Activated naive CD4-positive, alpha-beta T cell treated with anti-CD3 and anti-CD28 coated beads, Interleukin-2, amount 10 ng/mL, durations not matched to agents 7 days and 5 days (primary cell): ENCODE measurements at places on chromosomes 12 and 14.

GRCh38 chr12:116089080-116089479, 188.4 kb downstream of the MED13L start:
- no peak for DNase-seq

- no peak for DNase-seq
Observed at GRCh38 chr12:120886199-120887018, 17.7 kb downstream of the SPPL3 start.

- no peak for DNase-seq
Observed at GRCh38 chr12:124501112-124501561, 66.3 kb downstream of the NCOR2 start.

GRCh38 chr12:120060717-120061116, 55.8 kb downstream of the RAB35 start:
- DNase-seq: no peak

GRCh38 chr12:94762259-94762942, 112.0 kb upstream of the TMCC3 start:
- no peak for DNase-seq

- DNase-seq: no peak
Observed at GRCh38 chr12:109932878-109933503, 32.9 kb downstream of the TCHP start.

DNA sequence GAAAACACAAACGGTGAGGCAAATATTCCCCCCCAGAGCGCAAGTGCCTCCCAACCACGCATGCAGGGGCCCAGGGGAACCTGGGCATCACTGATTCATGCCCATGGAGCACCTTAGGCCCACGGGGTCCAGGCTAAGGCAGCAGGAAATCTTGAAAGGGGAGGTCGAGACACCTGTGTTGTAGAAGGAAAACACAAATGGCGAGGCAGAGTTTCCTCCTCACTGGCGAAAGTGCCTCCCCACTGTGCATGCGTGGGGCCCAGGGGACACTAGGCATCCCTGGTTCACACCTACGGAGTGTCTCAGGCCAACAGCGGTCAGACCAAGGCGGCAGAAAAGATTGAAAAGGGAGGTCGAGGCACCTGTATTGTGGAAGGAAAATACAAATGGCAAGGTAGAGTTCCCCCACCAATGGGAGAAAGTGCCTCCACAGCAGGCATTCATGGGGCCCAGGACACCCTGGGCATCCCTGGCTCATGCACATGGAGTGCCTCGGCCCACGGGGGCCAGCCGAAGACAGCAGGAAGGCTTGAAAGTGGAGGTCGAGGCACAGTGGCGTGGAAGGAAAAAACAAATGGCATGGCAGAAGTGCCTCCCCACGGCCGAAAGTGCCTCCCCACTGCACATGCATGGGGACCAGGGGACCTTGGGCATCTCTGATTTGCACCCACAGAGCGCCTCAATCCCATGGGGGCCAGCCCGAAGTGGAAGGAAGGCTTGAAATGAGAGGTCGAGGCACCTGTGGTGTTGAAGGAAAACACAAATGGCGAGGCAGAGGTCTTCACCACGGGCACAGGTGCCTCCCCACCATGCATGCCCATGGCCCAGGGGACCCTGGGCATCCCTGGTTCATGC, 368.8 kb downstream of the ALG10 start:
- DNase-seq: peak; percentile 11

DNA sequence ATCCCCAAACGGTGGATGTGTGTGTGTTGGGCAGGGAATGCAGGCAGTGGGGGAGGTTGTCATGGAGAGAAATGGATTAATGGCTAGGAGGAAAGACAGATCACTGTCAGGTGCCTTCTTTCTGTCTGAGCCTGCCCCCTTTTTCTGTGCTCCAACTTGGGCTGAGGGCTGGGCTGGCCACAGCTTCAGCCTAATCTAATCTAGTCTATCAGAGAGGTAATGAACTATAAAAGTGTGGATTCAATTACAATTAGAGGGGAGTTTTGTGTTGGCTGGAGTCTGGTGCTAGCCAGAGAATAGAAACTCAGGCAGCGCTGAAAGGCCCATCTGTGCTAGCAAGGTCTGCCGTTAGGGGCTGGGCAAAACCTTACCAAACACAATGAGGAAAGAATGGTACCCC, 41.2 kb downstream of the NEUROD4 start:
- DNase-seq: no peak

DNA sequence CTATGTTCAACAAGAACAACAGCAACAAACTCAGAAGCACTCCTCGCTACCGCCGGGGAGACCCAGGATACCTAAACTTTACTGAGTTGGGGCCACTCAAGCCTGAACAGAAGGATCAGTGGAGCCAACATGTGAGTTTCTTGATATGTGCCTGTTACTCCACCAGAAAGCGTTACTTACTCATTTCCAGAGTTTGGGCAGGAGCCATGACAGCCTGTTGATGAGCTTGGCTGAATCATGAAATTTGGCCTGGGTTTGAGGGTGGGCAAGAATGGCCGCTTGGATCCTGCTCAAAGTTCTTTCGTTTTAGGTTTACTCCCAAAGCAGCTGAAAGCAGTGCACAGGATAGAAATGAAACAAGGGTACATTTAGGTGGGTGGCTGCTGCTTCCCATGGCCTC, 12.0 kb upstream of the GALNT6 start:
- DNase-seq: no peak
